ENCODE measurements at places on chromosomes 2 and 18.

DNA sequence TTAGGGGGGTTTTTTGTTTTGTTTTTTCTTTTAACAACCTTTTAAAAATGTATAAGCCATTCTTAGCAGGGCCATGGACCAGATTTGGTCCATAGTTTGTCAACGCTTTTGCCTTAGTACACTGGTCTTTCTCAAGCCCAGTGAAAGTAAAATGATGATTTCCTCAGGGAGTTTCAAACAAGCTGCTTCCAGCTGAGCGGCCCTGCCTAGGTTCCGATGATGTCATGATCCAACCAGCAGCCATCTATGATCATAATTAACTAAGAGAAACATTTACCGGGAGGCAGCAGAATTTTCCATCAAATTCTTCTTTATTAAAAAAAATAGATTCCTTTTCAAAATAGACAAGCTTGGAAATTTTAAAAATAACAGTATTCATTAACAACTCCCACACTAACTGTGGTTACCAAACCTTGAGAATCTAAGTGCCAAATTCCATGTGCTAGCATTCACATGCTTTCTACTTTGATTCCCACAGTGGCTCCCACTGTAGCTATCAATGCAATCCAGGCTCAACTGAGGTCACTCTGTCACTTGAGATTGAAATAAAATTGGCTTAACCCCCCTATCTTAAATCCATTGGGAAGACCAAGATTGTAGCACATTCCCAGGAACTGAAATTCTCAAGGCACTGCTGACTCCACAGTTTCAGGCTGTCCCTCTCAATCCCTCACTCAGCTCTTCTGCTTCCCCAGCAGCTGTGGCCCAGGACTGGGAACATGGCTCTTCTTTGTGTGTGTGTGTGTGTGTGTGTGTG lies 148.9 kb downstream of the RNF152 start:
- peaks cover under 1% of the 10 kb centered on the region for H3K4me1 ChIP-seq
- H3K27ac ChIP-seq, result no peak overlapping the region
- DNase-seq, result no peak

DNA sequence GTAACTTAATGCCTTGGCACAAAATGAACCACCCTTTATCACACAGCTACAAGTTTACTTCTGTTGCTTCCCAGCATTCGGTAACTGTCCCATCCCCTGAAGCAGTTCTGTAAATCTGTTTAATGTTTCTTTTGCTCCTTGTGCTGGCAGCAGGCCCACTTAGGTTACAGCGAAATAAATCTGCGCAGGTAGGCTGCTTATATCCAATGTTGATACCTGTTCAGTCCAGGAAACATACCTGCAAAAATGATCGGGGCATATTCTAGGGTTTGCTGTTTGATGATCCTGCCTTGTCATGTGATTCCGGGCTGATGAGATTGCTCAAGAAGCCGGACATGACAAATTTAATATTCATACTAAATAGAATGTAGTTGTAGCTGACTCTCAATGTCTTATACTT lies 23.3 kb downstream of the PELI1 start:
- H3K27me3 ChIP-seq, result no peaks in the 10 kb centered on the region
- no peak for DNase-seq
- H3K36me3 ChIP-seq, result no peaks in the 10 kb centered on the region
- H3K4me3 ChIP-seq, result no peak overlapping the region

DNA sequence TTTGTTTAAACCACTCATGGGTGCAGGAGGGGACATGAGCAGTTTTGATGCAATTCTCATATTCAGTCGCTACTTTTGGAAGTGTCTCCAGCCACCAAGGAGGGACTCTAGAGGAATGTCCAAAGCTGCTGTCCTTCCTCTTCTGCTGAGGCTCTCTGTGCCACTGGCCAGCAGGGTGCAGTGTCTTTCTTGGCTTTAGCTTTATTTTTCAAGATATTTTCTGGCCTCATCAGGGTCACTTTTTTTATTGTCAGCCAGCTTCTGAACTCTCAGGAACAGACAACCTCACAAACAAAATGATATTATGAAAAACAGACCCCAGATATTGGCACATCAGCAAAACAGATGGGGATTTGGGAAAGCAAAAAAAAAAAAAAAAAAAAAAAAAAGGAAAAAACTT lies 289.3 kb upstream of the ZSWIM2 start:
- H3K27ac ChIP-seq, result peak overlapping the region; percentile 85
- H3K4me3 ChIP-seq, result no peak overlapping the region
- H3K36me3 ChIP-seq, result no peaks in the 10 kb centered on the region

DNA sequence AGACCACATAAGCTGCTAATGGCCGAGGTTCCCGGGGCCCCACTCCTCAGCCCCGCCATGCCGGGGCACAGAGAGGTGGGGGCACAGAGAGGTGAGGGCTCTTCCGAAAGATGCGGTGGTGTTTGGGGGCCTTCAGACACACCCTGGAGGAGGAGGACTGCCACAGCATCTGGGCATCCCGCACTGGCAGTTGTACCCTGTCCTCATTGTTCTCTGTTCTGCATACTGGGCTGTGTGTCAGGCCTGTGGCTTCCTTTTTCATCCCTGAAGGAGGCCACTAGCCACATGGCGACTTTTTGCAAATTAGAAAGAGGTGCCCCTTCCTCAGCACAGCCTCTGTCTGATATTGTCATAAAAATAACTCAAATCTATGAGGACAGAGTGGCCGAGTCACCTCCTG lies 150.1 kb downstream of the CTIF start:
- peaks cover 34% of the 10 kb centered on the region for H3K4me1 ChIP-seq
- no peak overlapping the region for H3K27ac ChIP-seq
- H3K36me3 ChIP-seq, result peaks cover 15% of the 10 kb centered on the region
- no peak for DNase-seq
- H3K27me3 ChIP-seq, result peaks cover 5% of the 10 kb centered on the region

- no peaks in the 10 kb centered on the region for H3K36me3 ChIP-seq
- no peak overlapping the region for H3K27ac ChIP-seq
- no peaks in the 10 kb centered on the region for H3K27me3 ChIP-seq
- no peak for DNase-seq
- no peak overlapping the region for H3K4me3 ChIP-seq
Observed at GRCh38 chr18:54740136-54740846, 88.0 kb upstream of the RAB27B start.

GRCh38 chr2:200257570-200257969 lies 48.9 kb upstream of the SPATS2L start:
- DNase-seq, result no peak
- H3K27ac ChIP-seq, result no peak overlapping the region
- no peak overlapping the region for H3K4me3 ChIP-seq
- no peaks in the 10 kb centered on the region for H3K36me3 ChIP-seq
- peaks cover 4% of the 10 kb centered on the region for H3K4me1 ChIP-seq
- H3K27me3 ChIP-seq, result peaks cover under 1% of the 10 kb centered on the region

DNA sequence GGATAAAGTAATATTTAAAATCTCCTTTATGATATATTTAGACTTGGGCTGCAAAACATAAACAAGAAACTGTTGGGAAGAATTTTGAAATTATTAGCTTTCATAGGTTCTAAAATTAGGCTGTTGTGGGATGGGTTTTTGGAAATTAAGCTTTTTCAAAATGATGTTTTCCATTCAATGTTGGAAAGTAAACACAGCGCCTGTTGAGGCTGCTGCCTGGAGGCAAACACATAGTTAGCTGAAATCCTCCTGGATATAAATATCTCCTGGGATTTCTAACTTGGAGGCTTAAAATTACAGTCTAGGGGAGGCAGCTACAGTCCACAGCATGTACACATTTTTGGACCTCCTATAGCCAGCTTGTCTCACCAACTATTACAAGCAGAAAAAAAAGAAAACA lies 197.3 kb downstream of the DCC start:
- DNase-seq, result no peak
- H3K27ac ChIP-seq, result no peak overlapping the region
- H3K36me3 ChIP-seq, result no peaks in the 10 kb centered on the region
- H3K4me1 ChIP-seq, result no peaks in the 10 kb centered on the region
- no peaks in the 10 kb centered on the region for H3K27me3 ChIP-seq

DNA sequence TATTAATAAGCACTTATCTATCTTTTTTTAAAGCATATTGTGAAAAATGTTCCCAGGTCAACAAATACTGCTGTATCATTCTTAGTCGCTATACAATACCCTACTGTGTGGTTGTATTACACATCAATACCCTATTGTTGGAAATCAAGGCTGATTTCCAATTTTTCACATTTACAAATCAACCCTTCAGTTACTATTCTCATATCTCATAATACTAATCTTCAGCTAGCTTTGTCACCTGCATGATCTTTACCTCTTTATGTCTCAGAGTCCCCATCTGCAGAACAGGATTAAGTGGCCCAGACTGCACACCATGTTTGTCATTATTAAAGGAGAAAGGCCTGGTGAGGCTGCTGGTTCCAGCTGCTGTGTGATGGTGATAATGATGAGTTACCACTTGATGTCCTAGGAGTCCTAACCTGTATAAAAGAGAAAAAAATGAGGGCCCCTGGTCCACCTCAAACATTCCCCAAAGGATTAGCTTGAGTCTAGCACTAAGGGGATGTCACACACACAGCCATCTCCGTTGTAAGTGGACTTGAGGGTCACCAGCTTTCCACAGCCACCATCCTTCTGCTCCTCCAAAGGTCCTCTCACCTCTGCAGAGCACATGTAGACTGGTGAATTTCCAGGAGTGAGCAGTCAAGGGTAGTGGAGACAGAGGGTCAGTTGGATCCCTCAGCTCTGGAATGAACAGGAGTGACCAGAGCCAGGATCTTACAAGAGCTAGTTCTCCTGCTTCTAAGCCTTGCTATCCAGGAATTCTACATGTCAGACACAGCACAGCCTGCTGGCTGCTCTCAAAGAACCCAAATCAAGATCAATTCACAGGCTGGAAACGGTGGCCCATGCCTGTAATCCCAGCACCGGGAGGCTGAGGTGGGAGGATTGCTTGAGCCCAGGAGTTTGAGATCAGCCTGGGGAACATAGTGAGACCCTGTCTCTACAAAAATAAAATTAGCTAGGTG lies 36.0 kb upstream of the BIN1 start:
- no peak overlapping the region for H3K27ac ChIP-seq
- peaks cover 56% of the 10 kb centered on the region for H3K4me1 ChIP-seq
- DNase-seq, result no peak
- H3K4me3 ChIP-seq, result no peak overlapping the region
- peaks cover 1% of the 10 kb centered on the region for H3K27me3 ChIP-seq

DNA sequence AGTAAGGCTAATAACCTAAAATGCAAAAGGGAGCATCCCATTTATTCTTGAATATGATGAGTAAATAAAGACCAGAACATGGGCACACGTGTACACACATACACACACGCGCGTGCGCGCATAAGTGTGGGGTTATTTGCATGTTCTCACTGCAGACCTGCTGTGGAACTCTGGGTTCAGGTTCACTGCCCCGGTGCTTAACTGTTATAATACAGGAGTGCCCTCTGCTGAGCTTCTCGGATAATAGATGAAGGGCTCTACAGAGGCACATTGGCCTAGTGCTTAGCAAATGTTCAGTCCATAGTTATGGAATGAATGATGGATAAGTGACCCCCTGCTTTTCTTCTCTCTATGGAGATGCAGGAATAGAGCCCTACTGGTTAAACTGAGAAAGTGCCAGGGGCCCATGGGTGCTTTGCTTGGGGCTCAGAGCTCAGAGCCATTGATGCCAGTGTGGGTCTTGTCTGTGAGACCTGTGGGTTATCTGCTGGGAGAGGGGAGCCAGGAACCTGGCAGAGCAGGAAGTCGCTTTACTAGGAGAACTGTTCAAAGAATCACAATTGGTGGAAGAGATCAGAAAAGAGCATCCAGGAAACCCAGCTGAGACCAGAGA lies 3.6 kb upstream of the ARL4C start:
- no peaks in the 10 kb centered on the region for H3K36me3 ChIP-seq
- no peak overlapping the region for H3K4me3 ChIP-seq
- H3K27me3 ChIP-seq, result peaks cover 5% of the 10 kb centered on the region

GRCh38 chr2:38170067-38170466 lies 94.1 kb upstream of the CYP1B1 start:
- H3K27me3 ChIP-seq, result no peaks in the 10 kb centered on the region
- H3K4me3 ChIP-seq, result no peak overlapping the region
- no peaks in the 10 kb centered on the region for H3K36me3 ChIP-seq
- no peak for DNase-seq

GRCh38 chr2:13574831-13575230 lies 858.1 kb downstream of the TRIB2 start:
- no peaks in the 10 kb centered on the region for H3K4me1 ChIP-seq
- H3K27me3 ChIP-seq, result no peaks in the 10 kb centered on the region

GRCh38 chr2:222927600-222927999 lies 66.8 kb downstream of the ACSL3 start:
- H3K4me3 ChIP-seq, result no peak overlapping the region
- peak overlapping the region; percentile 9 for H3K27ac ChIP-seq
- DNase-seq, result no peak
- no peaks in the 10 kb centered on the region for H3K4me1 ChIP-seq

DNA sequence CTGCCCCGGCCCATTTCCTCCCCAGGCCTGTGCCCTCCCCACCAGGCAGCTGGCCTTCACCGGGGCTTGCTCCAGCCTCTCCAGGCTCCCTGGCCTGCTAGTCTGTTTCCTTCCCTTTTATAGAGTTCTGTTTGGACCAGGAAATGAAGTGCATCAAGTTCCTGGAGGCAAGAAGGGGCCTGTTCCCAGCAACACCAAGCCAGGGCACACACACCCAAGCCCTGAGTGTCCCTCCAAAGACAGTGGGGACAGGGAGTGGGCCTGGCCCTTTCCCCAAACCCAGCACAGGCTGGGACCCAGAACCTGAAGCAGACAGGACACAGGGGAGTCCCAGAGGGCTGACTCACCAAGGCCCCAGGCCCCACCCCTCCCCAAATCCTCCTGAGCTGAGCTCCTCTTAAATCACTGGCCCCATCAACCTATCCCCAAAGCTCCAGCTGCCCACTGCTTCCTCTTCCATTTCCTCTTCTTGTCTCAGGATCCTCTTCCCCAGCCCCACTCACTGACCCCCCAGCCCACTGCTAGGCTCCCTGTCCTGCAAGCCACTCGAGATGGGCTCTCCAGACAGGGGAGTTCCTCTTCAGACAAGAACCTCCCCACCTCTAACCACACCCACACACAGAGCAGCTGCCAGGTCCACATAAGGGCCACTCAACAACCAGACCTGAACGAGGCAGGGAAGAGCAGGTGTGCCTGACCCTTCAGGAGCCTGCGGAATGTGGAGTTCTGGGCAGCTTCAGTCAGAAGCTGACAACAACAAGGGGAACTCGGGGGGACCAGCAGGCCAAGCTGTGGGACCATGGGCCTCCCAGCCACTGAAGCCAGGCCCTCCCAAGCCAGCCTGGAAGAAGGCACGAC lies 74.2 kb downstream of the TNS1 start:
- no peak for DNase-seq
- peaks cover 44% of the 10 kb centered on the region for H3K4me1 ChIP-seq
- peak overlapping the region; percentile 86 for H3K27ac ChIP-seq
- peaks cover 9% of the 10 kb centered on the region for H3K36me3 ChIP-seq
- no peak overlapping the region for H3K4me3 ChIP-seq
- H3K27me3 ChIP-seq, result peaks cover 13% of the 10 kb centered on the region

- H3K4me3 ChIP-seq, result no peak overlapping the region
- no peaks in the 10 kb centered on the region for H3K36me3 ChIP-seq
- H3K27ac ChIP-seq, result no peak overlapping the region
- H3K4me1 ChIP-seq, result no peaks in the 10 kb centered on the region
Observed at GRCh38 chr2:17765398-17765797, 11.5 kb downstream of the GEN1 start.

- H3K4me3 ChIP-seq, result no peak overlapping the region
- H3K36me3 ChIP-seq, result peaks cover 23% of the 10 kb centered on the region
Observed at GRCh38 chr2:191404568-191404991, 159.4 kb downstream of the MYO1B start.

GRCh38 chr2:173326806-173327205 lies 27.9 kb upstream of the CDCA7 start:
- H3K4me3 ChIP-seq, result no peak overlapping the region
- no peaks in the 10 kb centered on the region for H3K4me1 ChIP-seq
- no peak for DNase-seq
- peaks cover 1% of the 10 kb centered on the region for H3K27me3 ChIP-seq
- H3K27ac ChIP-seq, result no peak overlapping the region
